ENCODE measurements at places on chromosomes 3 and 15. TPM values are rescaled to one million over a fixed set of nuclear protein-coding genes. Genes with fewer than 3 reads are reported as not detected.
A peak's percentile ranks its signal among the peaks of the same experiment; 100 is the strongest.

CCDC39 gene
- not detected for total RNA-seq

P4HTM gene
- total RNA-seq: 25.1 TPM

SLC51B gene
- not detected for total RNA-seq

CYP1A2 gene
- total RNA-seq: not detected

POTEB3 gene
- total RNA-seq: not detected

UNC13C gene
- 0.03 TPM for total RNA-seq

ZNF35 gene
- total RNA-seq: 6.3 TPM

CCDC66 gene
- 13.8 TPM for total RNA-seq

IP6K1 gene
- 14.8 TPM for total RNA-seq

SLC7A14 gene
- total RNA-seq: not detected

CCDC50 gene
- total RNA-seq: 50.8 TPM

IMPG2 gene
- total RNA-seq: 0.11 TPM

AAGAB gene
- total RNA-seq: 18.1 TPM

C3orf80 gene
- total RNA-seq: not detected

- no peak for DNase-seq
Measured at GRCh38 chr3:10381336-10381735, 60.4 kb upstream of the SEC13 start.

DNA sequence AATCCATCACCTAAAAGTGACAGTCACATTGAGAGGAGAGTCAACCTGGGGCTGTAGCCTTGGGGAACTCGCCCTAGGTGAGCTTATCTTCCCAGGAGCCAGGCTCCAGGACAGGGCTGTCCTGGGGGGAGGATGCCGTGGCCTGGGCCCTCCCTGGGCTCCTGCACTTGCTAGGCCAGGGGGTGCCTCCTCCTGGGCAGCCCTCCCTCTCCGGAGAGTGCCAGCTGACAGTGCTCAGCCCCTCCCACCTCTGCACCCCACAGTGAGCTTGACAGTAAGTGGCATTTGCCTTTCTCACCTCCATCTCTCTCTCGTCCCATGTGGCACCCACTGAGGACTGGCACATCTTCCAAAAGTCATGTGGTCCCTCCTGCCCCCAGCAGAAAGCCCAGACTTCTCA lies 19.1 kb downstream of the UROC1 start:
- DNase-seq: no peak

DNA sequence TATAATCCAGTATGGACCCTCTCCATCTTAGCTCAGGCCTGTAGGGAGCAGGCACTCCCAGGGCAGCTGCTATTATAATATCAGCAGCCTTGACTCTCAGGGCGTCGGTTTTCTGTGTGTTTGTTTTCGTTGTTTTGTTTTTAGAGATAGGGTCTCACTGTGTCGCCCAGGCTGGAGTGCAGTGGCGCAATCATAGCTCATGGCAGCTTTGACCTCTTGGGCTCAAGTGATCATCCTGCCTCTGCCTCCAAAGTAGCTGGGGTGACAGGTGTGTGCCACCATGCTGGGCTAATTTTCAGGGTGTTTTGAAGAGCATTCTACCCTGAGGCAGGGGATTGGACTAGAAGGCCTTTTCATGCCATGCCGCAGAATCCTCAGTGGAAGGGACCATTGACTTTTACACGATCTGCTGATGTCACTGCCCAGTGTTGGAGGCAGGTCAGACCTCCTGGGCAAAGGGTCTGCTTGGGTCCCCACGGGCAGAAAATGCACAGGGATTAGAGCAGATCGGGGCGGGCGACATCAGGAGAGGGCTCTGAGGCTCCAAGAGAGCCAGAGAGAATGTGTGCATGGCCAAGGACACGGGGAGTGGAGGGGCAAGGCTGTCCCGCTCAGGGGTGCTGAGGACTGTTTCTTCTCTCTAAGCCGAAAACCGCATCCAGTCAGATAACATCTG lies 7.8 kb downstream of the MELTF start:
- peak; percentile 23 for DNase-seq

DNA sequence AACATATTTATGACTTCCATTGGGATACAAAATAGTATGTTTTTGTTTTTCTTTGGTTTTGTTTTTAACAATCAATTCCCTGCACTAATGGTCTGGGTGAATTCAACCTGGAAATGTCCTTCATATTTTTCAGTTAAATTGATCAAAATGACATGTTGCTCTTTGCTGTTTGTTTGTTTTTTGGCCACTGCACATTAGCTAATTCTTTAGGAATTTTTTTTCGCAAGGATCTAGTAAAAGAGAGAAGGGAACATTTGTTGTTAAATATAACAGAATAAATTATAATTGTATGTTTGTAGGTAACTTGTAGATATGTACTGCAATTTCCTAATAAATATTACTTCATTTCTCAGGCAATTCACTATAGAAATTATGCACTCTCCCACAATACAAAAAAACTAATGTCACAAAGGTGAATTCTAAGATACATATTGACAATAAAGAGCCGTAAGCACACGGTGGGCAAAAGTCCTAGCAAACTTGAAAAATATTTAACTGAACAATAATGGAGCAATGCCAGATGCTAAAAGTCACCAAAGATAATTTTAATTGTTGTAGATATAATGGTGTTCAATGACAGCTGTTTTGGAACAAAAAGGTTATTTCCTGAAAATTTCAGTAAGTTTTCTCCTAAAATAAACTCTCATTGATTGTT lies 21.4 kb upstream of the PPARG start:
- no peak for DNase-seq

- DNase-seq: no peak
Measured at GRCh38 chr3:20280257-20280656, 94.3 kb upstream of the SGO1 start.

- DNase-seq: no peak
Measured at GRCh38 chr3:38609386-38610111, 39.9 kb downstream of the SCN5A start.

GRCh38 chr3:108387063-108387462 lies 90.7 kb downstream of the HHLA2 start:
- no peak for DNase-seq

- no peak for DNase-seq
Measured at GRCh38 chr15:66169625-66170024, 83.9 kb downstream of the MEGF11 start.

- no peak for DNase-seq
Measured at GRCh38 chr3:133697960-133698359, 36.2 kb upstream of the TOPBP1 start.

- DNase-seq: no peak
Measured at GRCh38 chr3:159789742-159790635, 198.6 kb upstream of the IL12A start.

GRCh38 chr3:43378066-43378935 lies 92.0 kb downstream of the SNRK start:
- DNase-seq: no peak

All from Right ventricle myocardium superior (tissue), 1 donor.